ENCODE measurements at places on chromosomes 7 and 10.

- no peak for DNase-seq
These were observed 5.3 kb downstream of the FBH1 start for GRCh38 chr10:5895365-5895764.

DNA sequence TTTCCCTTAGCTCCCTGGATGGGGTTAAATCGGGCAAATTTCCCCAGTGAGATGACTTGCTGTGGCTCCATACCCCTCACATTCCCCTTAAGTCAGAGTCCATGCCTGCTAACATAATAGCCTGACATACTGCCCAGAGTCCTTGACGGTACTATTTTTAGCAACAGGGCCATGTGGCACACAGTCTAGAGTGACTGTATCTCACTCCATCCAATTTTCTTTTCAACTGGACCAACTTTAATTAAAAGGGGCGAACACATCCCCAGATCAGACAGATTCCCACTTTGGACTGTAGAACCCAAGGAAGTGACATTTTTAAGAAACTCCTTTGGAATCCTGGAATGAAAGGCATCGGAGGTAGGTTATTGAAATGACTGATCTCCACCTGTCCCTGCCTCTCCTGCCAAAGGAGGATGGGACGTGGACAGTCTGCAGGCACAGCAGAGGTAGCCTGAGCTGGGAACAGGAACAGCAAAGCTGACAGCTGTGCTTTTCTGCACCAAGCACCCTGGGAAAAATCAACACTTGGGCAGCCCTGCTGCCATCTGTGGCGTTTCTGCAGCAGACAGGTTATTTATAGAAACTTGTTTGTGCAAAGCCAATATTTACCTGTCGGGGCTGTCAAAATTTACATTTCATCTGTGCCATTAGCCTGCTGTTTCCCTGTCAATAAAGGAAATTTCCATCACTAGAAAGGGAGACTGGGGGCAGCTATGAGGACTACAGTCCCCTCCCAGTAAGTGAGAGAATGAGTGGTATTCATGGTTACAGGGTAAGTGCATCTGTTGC lies 221.5 kb upstream of the AOAH start:
- DNase-seq, result no peak

- no peak for DNase-seq
These were observed 296.7 kb downstream of the ARL4A start for GRCh38 chr7:12984117-12984516.

DNA sequence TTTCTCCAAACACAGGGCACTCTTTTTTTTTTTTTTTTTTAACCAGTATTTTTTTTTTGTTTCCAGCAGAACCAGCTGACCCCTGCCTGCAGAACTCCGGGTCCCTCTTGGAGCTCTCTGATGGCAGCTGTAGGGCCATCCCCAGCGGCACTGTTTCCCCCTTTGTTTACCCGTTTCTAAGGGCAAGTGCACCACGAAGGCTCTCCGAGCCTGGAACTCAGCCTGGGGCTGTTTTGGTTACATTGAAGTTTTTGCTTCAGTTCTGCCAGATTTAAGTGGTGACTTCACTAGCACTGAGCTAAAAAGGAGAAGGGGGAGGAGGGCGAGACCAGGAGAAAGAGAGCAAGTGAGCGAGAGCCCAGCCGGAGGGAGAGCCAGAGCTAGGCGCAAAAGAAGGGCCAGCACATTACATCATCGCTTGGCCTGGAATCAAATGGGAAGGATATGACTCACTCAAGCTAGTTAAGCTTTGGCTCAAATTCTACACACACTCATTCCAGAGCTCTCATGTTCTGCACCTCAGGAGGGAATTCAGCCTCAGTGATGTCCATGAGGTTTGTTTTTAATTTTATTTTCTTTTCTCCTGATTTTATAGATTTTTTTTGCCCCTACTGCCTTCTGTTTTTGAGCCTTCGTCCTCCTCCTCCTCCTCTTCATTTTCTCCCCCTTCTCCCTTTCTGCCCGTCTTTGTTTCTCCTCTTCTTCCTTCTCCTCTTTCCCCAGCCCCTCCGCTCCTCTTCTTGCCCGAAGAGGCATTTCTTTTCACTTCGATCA lies 272.3 kb downstream of the TRIL start:
- DNase-seq, result peak; percentile 99

GRCh38 chr7:31327071-31327470 lies 13.5 kb downstream of the NEUROD6 start:
- DNase-seq, result no peak

- DNase-seq, result no peak
These were observed 194.7 kb downstream of the KCND2 start for GRCh38 chr7:120467676-120468075.

GRCh38 chr7:141023295-141023694 lies 8.5 kb upstream of the MRPS33 start:
- DNase-seq, result no peak

GRCh38 chr7:116616555-116617059 lies 55.4 kb upstream of the MET start:
- peak; percentile 54 for DNase-seq

DNA sequence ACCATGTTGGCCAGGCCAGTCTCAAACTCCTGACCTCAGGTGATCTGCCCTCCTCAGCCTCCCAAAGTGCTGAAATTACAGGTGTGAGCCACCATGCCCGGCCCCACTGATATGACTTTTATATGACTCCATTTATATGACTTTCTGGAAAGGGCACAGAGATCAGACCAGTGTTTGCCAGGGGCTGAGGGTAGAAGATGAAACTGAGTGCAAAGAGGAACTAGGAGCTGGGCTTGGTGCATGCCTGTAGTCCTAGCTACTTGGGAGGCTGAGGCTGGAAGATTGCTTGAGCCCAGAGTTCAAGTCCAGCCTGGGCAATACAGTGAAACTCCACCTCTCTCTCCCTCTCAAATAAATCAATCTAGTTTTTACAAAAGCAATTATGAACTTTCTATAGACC lies 7.5 kb downstream of the BRAF start:
- no peak for DNase-seq
